Activated CD4-positive, alpha-beta T cell treated with anti-CD3 and anti-CD28 coated beads for 36 hours (primary cell): ENCODE measurements at places on chromosomes 2 and 18. TPM values are rescaled to one million over a fixed set of nuclear protein-coding genes. Genes with fewer than 3 reads are reported as not detected.

- H3K27ac ChIP-seq = no peak overlapping the region
- DNase-seq = no peak
- peaks cover 16% of the 10 kb centered on the region for H3K4me1 ChIP-seq
- H3K27me3 ChIP-seq = peaks cover 35% of the 10 kb centered on the region
- peaks cover 10% of the 10 kb centered on the region for H3K36me3 ChIP-seq
Measured at GRCh38 chr18:28178720-28179119, 1.8 kb upstream of the CDH2 start.

- DNase-seq = no peak
- H3K27ac ChIP-seq = no peak overlapping the region
- no peaks in the 10 kb centered on the region for H3K36me3 ChIP-seq
- peaks cover 2% of the 10 kb centered on the region for H3K27me3 ChIP-seq
- H3K4me3 ChIP-seq = no peak overlapping the region
Measured at GRCh38 chr2:832635-833034, 118.0 kb upstream of the SNTG2 start.

Gene ACMSD
- total RNA-seq = not detected

Gene SCN9A
- total RNA-seq = 0.07 TPM

Gene SAG
- not detected for total RNA-seq

Gene PLEKHA3
- 24.1 TPM for total RNA-seq
